CD4-positive, alpha-beta T cell treated with Interferon alpha-2 for 1 hour (primary cell): ENCODE measurements at places on chromosomes 6 and 20.

DNA sequence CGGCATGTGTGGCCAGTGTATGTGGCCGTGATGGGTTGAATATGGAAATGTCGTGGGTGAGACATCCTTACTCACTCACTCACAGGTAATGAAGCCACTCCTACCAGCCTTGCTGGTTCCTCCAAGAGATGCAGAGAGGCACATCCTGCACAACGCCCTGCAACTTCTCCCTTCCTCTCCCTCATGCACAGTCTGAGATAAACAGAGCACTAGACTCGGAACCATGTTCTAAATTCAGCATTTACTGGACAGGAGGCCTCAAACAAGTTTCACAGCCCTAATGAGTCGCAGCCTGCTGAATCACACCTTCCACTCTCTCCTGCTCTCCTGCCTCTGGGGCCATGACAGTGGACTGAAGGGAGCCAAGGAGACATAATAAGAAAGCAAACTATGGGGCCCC is 91.2 kb downstream of the ISM1 start:
- no peak for DNase-seq

GRCh38 chr6:2619651-2620050 is 131.1 kb downstream of the MYLK4 start:
- no peak for DNase-seq

DNA sequence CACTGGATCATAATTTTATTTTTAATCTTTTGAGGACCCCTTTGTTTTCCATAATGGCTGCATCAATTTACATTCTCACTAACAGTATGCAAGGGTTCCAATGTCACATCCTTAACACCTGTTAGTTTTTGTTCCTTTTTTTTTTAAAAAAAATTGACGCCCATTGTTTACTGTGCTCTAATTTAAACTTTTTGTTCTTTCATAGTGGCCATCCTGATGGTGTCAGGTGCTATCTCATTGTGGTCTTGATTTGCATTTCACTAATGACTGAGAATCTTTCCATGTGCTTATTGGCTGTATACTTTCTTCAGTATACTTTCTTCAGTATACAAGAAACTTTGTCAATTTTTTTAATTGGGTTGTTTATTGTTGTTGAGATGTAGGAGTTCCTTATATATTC is 347.0 kb downstream of the RNGTT start:
- no peak for DNase-seq

- no peak for DNase-seq
Observed at GRCh38 chr6:43334466-43335095, 26.0 kb upstream of the CRIP3 start.

DNA sequence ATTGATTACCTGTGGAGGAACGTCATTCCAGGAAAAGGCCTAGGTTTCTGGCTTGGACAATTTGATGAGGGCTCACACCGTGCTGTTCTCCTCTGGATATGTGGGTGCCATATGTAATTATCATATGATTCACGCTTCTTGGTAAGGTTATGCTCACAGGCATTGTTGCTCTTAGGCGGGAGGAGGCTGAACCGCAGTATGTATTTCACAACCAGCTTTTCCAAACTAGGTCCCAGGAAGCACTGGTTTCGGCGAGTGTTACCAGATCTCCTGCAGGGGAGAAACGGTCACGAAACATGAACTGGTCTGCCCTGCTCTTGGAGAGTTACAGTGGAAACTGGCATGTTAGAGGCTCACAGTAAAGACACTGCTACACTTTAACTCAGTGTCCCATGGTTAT is 793 bp upstream of the FAM50B start:
- no peak for DNase-seq

GRCh38 chr6:166221040-166221439 is 53.4 kb upstream of the TBXT start:
- DNase-seq = no peak

GRCh38 chr6:10999994-11000393 is 44.1 kb downstream of the ELOVL2 start:
- DNase-seq = no peak

DNA sequence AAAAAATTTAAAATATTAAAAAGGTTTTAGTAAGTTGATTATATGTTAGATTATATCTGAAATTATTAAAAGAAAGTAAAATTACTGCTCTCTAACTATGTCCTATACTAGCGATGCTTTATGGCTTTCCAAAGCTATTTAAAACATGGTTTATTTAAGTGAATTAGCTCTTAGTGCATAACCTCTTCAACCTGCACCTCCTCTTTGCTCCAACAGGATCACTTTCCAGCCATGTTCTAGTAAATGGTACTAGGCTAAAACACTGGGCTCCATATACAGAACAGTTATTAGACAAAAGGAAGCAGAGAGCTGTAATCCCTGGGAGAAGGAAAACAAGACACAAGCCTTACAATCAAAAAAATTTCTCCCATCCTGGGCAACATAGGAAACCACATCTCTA is 314.9 kb upstream of the ECI2 start:
- no peak for DNase-seq

- no peak for DNase-seq
Observed at GRCh38 chr6:56962441-56962840, 7.5 kb downstream of the BEND6 start.

- DNase-seq = no peak
Observed at GRCh38 chr20:50980071-50980681, 21.6 kb downstream of the MOCS3 start.

DNA sequence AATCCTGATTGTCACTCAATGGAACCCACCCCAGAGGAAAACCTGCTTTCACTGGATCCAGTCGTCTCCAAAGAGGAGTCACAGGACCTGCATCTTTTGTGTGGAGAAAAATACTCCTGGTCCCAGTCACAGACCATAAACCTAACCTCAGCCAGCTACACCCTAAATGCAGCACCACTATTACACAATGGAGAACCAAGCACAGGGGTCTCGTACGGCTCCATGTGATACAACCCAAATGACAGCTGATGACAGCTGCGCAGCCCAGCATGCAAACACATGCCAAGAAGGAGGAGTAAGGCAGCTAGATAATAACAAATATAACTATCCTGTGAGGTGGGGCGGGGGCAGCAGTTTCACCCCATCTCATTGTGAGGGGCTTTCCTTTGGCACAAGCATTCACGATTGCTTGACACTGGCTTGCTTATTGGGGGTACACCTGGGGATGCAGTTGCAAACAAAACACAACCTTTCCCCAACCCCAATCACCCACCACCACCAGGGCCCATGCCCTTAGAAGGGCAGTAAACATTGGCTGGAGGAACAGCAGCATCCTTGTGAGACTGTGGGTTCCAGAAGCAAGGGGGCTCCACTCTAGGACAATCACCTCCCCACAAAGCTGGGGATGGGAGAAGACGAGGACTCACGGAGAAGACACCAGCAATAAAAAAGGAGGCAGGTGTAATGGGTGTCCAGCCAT is 51.5 kb downstream of the TRERF1 start:
- no peak for DNase-seq

DNA sequence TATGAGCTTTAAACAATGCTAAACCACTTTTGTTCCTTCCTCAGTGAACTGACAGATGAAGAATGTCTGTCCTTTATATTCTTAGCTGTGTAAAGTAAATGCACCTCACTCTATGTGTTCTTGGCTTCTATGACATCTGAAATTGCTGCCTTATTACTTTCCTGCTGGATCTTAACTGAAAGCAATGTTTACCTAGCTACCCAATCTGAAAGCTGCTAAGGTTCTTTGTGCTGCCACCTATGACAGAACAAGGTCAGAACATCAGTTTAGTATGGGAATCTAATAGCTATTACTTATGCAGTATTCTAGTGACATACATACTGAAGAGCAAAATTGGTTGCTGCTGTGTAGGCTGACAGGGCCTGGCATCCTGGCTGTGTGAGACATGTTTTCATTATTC is 444.1 kb downstream of the KHDRBS2 start:
- DNase-seq = no peak

- DNase-seq = no peak
Observed at GRCh38 chr6:10621213-10621612, 73.2 kb downstream of the C6orf52 start.

- DNase-seq = no peak
Observed at GRCh38 chr20:20518263-20518662, 150.4 kb downstream of the INSM1 start.

DNA sequence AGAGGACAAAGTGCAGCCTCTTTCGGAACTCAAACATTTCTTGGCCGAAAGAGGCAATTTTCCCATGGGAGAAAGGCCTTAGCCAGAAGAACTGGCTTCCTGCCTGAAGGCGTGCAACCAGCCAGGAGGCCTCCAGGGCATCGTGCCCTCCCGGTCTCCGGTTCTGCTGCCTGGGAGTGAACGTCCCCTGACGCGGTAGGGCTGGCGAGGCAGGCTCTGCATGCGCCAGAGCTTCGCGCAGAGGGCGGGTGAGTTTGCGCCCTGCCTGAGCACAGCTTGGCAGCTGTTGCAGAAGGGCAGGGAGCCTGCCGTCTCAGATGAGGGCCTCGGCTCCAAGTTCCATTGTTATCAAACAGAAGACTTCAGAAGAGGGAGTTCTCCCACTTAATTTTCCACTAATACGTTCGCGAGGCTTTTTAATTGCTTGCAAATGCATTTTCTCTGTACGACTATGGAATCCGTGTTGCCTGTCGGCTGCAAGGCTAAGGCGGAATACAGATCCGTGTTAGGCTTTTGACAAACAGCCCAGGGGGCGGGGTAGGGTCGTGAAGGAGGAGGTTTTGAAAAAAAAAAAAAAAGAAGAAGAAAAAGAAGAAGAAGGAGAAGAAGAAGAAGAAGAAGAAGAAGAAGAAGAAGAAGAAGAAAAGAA is 5.5 kb upstream of the TFAP2D start:
- DNase-seq = no peak

GRCh38 chr20:22312744-22313346 is 271.5 kb downstream of the FOXA2 start:
- DNase-seq = no peak

GRCh38 chr20:21623074-21623780 is 82.2 kb upstream of the PAX1 start:
- no peak for DNase-seq

- peak; percentile 81 for DNase-seq
Observed at GRCh38 chr6:13487122-13488014, at the start of gene GFOD1. GFOD1 (minus strand) TSS chr6:13487600; CDS start chr6:13486890, 710 bp downstream.

DNA sequence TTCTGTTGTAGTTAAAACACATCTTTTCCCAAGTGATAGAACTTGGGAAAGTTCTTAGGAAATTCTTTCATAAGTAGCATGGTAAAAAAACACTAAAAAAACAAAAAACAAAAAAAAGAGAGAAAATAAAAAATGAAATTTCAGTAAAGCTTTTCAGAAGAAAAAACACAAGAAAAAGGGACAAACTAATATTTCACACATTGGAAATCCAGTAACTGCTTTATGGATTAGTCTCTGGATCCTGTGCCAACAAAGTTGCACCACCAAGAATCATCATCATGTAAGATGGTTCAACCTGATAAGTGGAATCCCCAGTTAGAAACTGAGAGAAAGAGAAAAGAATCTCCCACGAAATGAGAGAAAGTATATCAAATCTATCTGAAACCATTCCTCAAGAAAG is 144.2 kb downstream of the GMDS start:
- no peak for DNase-seq

- no peak for DNase-seq
Observed at GRCh38 chr6:169141671-169142537, 111.7 kb downstream of the THBS2 start.

- DNase-seq = no peak
Observed at GRCh38 chr6:157036245-157036711, 259.1 kb downstream of the ARID1B start.

DNA sequence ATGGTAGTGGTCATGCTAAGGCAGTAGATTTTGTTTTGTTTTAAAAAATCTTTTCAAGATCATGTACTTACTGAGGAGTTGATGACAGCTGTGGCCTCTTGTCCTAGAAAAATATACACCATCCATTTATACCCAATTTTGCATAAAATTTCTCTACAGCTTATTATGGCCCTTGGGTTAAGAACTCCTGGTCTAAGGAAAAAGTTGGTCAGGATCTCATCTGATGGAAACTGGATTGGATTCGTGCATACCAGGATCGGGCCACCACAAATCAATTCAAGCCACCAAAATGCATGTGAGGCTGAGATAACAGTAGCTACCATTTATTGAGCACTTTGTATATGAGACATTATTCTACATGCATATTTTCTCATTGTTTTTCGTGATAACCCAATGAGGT is 244.4 kb downstream of the ZFAND3 start:
- DNase-seq = no peak

- DNase-seq = peak; percentile 79
Observed at GRCh38 chr6:44223319-44224028, at the start of gene SLC29A1. SLC29A1 (plus strand) TSS chr6:44223595; CDS start chr6:44227314, 3,719 bp downstream.

DNA sequence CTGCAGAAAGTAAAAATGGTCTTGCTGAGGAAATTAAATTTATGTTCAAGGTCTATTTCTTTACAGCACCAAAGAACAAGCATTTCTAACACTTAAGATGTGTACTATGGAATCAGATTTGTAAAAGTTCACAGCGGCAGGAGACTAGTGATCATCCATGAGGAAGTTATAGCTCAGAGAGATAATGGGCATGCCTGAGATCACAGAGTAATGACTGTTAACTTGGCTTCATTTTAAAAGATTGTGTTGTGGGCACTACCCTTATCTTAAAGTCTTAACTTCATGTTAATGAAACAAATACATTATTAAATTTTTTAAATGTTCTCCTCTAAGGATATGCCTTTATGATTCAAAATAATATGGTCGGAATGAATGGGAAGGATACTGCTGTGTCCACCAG is 168.6 kb downstream of the GMPR start:
- no peak for DNase-seq

DNA sequence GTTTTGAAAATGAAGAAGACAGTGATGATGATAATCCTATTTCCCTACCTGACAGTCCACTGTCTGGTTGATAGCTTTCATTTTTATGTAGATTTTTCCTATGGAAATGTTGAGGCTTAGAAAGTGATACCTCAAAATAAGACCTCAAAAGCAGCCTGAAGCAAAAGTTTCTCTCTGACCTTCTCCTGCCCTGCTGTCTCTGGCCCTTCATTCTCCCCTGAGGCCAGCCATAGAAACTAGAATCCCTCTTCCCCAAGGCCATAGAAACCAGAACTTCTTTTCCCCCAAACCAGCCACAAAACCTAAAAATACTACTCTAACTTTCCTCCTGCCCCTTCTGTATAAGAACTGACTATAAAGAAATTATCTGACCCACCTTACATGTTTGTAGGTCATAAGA is 52.6 kb upstream of the GCM1 start:
- no peak for DNase-seq

DNA sequence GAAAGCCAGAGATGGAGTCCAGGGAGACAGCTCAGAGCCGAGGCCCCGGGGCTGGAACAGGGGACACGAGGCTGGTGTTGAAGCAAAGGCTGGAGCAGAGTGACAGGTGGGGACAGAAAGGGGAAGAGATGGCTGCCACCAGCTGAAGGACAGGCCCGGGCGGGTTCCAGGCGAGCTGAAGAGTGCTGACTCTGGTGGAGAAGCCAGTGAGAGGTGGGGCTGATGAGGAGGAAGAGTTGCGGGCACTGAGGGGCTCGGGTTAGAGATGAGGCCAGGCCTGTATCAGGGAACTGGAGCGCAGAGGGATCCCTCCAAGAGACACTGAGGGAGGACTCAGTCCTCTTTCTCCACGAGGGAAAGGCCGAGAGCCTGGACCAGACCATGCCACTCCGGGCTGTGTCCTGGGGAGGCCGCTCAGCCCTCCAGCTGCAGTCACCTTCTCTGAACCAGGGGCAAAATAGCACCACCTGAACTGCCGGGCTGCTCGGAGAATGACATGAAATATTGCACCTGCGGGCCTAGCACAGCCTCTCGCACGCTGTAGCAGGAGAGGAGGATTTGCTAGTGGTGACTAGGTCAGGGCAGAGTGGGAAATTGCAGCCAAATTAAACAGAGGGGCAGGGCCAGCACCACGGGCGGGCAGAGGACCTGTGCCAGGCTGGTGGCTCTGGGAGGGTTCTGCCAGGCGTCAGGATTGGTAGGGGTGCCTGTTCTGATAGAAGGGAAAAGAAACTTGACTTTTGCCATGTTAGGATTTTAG is 175.9 kb downstream of the ZDHHC14 start:
- DNase-seq = no peak

- no peak for DNase-seq
Observed at GRCh38 chr6:105936972-105937371, 149.2 kb upstream of the PRDM1 start.
